Hematopoietic multipotent progenitor cell (in vitro differentiated cells): ENCODE measurements at places on chromosomes 3 and 15. TPM values are rescaled to one million over a fixed set of nuclear protein-coding genes. Genes with fewer than 3 reads are reported as not detected.

The RNF7 gene
- 42.3 TPM for total RNA-seq

The ATR gene
- 11.8 TPM for total RNA-seq

The EAF2 gene
- total RNA-seq, result 24.5 TPM

The MYRIP gene
- total RNA-seq, result under 0.01 TPM

The SLC28A2 gene
- not detected for total RNA-seq

The LPCAT4 gene
- 14.5 TPM for total RNA-seq

The NPAP1 gene
- under 0.01 TPM for total RNA-seq

The RAB6B gene
- 0.27 TPM for total RNA-seq

The TRAIP gene
- total RNA-seq, result 2.7 TPM

The CELSR3 gene
- total RNA-seq, result 3.2 TPM

The CMC1 gene
- 1.9 TPM for total RNA-seq

The POMGNT2 gene
- total RNA-seq, result 14.0 TPM

The GOLGA6B gene
- not detected for total RNA-seq

The GOLGA8T gene
- total RNA-seq, result not detected

The SLC24A5 gene
- total RNA-seq, result not detected

The COL6A5 gene
- total RNA-seq, result 0.54 TPM

The TNNC1 gene
- 0.54 TPM for total RNA-seq
